ENCODE measurements at places on chromosomes 2 and 18.

DNA sequence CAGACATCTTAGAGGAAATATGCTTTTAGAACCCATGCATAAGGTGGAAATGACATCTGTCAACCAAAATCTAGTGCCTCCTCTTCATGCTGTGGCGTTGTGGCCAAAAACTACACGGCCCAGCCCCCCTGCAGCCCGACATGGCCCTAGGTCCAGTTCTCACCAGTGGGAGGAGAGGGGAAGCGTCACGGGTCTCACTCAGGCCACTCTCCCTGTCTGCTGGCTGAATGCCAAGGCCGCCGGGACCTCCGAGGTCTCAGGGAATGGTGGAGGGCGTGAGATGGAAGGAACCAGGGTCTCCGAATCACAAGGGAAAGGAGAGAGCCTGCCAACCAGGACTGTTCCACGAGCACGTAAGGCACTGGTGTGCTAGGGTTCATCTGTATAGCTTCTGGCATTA, 361.0 kb downstream of the ANAPC1 start:
- DNase-seq = no peak

DNA sequence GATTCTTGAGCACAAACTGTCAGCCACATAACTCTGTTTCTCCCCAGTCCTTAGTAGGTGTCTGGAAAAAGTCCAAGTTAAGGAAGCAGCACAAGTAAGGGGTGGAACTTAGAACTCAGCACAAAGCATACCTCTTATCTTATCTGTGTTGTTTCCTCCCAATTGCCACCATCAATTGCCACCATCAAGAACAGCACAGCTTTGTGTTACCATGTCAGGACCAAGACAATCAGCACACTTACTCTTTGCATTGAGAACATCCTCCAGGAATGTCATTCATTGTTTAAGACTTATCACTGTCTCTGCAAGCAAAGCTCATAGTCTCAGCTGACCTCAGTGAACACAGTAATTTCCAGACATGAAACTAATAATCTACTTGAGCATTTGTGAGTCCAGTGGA, 212.7 kb upstream of the FSHR start:
- no peak for DNase-seq

GRCh38 chr2:212387146-212387545, 151.5 kb downstream of the ERBB4 start:
- DNase-seq = no peak

DNA sequence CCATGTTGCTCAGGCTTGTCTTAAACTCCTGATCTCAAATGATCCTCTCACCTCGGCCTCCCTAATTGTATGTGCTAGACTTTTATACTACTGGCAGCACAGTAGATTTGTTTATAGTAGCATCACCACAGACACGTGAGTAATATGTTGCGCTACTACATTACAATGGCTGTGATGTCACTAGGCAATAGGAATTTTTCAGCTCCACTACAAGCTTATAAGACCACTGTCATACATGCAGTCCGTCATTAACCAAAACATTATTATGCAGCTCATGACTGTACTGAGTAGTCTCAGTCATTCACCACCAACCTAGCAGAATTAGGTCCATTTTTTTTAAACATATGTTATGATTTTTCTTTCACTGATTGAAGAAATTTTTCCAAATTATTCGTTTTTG, 398.9 kb downstream of the DCC start:
- DNase-seq = no peak

DNA sequence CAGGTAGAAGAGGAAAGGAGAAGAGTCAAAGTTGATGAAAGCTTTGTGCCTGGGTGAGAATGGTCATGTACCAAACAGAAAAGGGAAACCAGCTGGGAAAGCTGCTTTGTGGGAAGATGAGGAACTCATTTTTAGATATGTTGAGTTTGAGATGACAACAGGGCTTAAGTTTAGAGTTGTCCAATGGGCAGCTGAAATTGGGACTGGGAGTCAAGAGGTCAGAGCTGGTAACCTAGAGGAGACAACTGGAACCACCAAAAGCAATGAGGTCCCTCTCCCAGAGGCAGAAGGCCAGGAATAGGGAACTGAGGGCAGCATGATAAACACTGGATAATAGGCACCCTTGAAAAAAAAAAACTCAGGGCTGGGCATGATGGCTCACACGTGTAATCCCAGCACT, 48.8 kb downstream of the SLC4A1AP start:
- no peak for DNase-seq

DNA sequence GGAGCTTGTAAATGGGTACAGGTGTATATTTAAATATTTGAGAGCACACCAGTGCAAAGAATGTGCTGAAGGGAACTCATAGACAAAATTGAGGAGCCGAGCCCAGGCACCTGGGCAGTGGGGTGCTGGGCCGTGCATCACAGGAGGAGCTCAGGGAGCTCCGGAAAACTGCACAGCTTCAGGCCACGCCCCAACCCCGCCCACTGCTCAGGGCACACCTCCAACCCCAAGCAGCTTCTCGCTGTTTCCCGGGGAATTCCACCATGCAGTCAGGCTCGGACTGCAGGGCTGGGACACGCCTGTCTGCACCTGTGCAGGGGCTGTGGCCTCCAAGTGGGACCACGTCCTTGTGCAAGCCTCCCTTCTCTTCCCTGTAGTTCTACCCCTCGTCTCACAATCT, 243.0 kb downstream of the HDAC4 start:
- DNase-seq = no peak

- no peak for DNase-seq
Measured at GRCh38 chr2:109344270-109344805, 215.3 kb downstream of the SH3RF3 start.

- DNase-seq = no peak
Measured at GRCh38 chr2:101327863-101328394, 19.4 kb upstream of the RNF149 start.

Measured in stimulated activated CD4-positive, alpha-beta T cell treated with anti-CD3 and anti-CD28 coated beads, Interleukin-1b, Interleukin-23, amount 100 ng/mL, for 1 hour (primary cell).